Esophagus squamous epithelium (tissue), 5 donors: ENCODE measurements at places on chromosomes 3 and 15.

GRCh38 chr15:89666858-89667705, 11.8 kb upstream of the KIF7 start:
- DNase-seq, result no peak

GRCh38 chr15:62491642-62492041, 326.6 kb upstream of the C2CD4B start:
- no peak for DNase-seq

- no peak for DNase-seq
These were observed 17.5 kb downstream of the VGLL3 start for GRCh38 chr3:86973440-86973839.

GRCh38 chr3:148924562-148924961, 59.5 kb downstream of the CPA3 start:
- DNase-seq, result no peak

DNA sequence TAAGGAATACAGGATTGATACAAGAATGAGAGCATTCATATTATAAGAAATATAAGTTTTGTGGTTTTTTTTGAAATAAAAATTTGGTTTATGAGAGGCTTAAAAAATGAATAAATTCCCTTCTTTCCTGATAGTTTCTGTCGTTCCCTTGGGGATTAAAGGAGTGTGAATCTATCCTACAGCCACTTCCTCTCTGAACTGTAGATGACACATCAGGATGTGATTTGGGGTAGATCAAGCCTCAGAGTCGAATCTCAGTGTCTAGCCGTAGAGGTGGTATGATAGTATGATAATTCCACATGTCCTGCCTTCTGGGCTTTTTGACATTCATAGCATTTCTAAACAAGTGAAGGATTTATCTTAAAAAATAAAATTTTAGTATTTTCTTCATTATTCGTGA, 343.1 kb downstream of the LPP start:
- DNase-seq, result no peak

DNA sequence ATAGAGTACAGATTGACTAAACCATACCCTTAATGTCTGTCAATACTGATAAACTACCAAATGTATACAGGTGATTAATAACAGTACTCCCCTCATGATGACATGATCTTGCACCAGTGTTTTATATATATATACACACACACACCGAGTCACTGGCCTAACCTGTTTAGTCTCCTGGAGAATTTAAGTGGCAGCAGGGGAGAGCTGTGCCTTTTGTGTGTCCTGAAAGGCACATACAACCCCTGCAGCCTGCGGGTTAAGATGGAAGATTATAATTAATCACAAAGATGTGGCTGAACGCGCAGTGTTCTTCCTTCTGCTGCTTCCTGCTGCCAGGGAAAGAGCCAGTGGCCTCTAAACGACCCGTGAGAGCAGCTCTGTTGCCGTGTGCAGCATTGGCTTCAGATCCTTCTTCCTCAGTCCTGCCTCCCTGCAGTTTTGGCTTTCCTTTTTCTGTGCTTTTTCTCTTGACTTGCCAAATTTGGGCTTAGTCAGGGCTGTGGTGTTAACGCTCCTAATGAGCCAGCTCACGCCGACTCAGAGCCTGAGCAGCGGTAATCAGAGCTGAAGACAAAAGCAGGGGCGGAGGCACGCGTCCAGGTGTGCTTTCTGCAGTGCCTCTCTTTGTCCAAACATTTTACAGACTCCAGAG, 42.5 kb upstream of the UBE3A start:
- DNase-seq, result no peak

DNA sequence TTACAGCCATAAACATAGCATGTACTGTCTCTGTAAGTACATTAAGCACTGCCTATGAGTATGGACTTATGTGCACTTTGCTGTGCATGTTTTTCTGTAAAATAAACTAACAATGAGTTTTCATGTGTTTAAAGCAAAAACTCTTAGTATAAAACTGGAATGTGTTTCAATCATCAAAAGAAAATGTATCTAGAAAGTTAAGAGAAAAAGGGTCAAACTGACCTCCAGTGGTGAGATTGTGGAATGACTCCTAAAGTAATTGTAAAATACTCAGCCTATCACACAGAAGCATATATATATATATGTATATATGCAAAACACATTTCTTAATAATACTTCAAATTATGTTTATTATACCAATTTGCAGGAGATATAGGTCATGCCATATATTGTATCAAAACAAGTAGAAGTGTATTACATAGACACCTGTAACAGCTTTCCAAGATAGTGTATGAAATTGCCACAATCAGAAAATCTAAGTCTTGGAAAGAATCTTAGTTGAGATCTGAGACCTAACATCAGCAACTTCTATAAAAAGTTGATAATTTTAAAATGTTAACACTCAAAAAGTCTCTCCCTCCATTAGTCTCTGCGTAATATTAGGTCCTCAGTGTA, 199.6 kb downstream of the FMN1 start:
- DNase-seq, result no peak
